Mesenchymal stem cell (in vitro differentiated cells and primary cell): ENCODE measurements at places on chromosomes 3 and 15.
A peak's percentile ranks its signal among the peaks of the same experiment; 100 is the strongest.

DNA sequence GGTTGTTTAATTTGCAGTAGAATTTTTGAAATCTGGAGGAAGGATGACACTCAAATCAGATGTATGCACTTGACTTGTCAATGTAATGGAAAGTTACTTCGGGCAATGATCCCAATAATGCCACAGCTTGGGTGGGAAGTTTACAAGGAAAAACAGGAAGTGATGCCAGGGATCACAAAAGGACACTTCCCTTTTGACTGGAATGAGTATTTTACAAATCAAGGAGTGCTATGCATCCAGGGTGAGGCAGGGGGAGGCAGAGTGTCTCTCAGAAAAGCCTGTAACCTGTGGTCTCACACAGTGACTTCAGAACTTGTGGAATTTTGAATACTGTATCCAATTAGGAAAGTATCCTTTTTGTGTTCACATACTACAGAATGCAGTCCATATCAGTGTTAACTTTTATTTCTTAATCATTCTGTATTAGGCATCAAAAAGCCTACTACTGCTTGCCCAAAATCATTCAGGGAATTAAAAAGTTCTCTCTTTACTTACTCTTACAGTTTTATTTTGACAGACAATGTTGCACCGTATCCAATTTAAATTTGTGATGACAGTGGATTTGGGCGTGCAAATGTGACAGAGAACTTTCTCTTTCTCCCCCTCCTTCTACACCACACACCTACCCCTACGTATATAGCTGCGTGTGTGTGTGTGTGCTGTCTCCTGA lies 445.1 kb downstream of the MECOM start:
- DNase-seq = peak; percentile 64

DNA sequence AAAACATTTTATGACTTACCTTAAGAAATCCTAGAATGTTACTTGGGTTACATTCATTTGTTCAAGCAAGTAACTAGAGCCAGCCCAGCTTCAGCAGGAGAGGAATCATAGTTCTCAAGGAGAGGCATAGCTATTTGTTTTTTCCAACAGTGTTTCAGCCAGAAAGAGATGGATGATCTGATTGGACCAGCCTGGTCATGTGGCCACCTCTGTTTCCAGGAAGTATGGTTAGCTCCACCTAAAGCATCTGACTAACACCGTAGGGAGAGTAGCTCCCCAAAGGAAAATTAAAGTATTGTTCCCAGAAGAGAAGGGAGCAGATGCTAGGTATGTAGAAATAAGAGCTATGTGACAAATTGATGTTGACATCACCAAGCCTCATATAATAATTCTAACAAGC lies 417.1 kb downstream of the TAFA4 start:
- DNase-seq = no peak

DNA sequence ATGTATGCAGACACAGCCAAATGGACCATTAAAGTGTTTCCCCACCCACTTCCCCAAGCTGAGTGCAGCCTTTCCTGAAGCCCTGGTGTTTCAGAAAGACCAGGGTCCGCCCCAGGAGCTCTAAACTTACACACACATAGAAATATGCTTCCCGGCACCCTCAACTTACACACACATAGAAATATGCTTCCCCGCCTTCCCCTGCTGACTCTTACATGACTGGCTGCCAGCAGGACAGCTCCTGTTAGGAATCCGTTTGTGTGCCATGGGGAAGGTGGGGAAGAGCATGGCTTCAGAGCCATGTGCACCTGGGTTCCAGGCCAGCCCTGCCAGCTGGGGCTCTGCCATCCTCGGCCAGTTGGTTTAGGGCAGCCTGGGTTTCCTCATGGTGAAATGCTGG lies 3.6 kb downstream of the CLEC3B start:
- no peak for DNase-seq

GRCh38 chr15:25784876-25785640 lies 78.1 kb downstream of the ATP10A start:
- peak; percentile 29 for DNase-seq

GRCh38 chr3:159929171-159930141 lies 59.2 kb upstream of the IL12A start:
- peak; percentile 91 for DNase-seq

- DNase-seq = peak; percentile 28
Measured at GRCh38 chr3:174355505-174355904, 503.6 kb upstream of the NAALADL2 start.

GRCh38 chr3:31403197-31403596 lies 129.5 kb upstream of the STT3B start:
- DNase-seq = no peak
